ENCODE measurements at places on chromosomes 4 and X. TPM values are rescaled to one million over a fixed set of nuclear protein-coding genes. Genes with fewer than 3 reads are reported as not detected.

The NKAP gene
- total RNA-seq, result 5.2 TPM

The SHISA3 gene
- total RNA-seq, result 27.1 TPM

The MAGEC3 gene
- not detected for total RNA-seq

The SMARCA5 gene
- total RNA-seq, result 43.1 TPM

The PCDH11X gene
- total RNA-seq, result 1.5 TPM

The SLC49A3 gene
- total RNA-seq, result 5.9 TPM

The PSMD10 gene
- 32.9 TPM for total RNA-seq

The SHOX gene
- total RNA-seq, result not detected

The GLRB gene
- 1.2 TPM for total RNA-seq

The TRMT2B gene
- 14.3 TPM for total RNA-seq

The SLC34A2 gene
- not detected for total RNA-seq

The ACOX3 gene
- 36.0 TPM for total RNA-seq

The ARL9 gene
- 0.87 TPM for total RNA-seq

Measured in tibial nerve (tissue), 4 donors.